ENCODE measurements at places on chromosomes 7 and 10.
A peak's percentile ranks its signal among the peaks of the same experiment; 100 is the strongest.

- no peak for DNase-seq
These were observed 34.0 kb downstream of the DNAJB12 start for GRCh38 chr10:72320676-72321247.

GRCh38 chr10:88987243-88987725, 3.3 kb upstream of the FAS start:
- no peak for DNase-seq

- DNase-seq, result peak; percentile 71
These were observed 93.1 kb upstream of the PDE1C start for GRCh38 chr7:32163141-32163806.

DNA sequence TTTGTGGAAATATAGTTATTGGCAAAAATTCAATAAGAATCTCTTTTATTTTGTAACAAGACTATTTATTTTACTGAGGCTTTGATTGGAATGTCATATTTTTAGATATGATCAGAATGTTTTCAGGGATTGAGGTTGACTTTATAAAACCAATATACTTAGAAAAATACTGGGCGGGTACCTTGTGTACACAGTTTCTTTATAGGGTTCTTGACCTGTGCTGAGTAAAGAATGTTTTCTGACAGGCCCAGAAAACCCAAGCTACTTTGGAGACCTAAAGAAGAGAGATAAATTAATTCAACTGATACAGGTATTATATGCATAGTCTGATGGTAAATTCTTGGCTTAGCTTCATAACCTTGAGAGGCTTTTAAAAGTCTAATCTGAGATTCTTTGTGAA, 23.9 kb upstream of the SPAM1 start:
- DNase-seq, result no peak

DNA sequence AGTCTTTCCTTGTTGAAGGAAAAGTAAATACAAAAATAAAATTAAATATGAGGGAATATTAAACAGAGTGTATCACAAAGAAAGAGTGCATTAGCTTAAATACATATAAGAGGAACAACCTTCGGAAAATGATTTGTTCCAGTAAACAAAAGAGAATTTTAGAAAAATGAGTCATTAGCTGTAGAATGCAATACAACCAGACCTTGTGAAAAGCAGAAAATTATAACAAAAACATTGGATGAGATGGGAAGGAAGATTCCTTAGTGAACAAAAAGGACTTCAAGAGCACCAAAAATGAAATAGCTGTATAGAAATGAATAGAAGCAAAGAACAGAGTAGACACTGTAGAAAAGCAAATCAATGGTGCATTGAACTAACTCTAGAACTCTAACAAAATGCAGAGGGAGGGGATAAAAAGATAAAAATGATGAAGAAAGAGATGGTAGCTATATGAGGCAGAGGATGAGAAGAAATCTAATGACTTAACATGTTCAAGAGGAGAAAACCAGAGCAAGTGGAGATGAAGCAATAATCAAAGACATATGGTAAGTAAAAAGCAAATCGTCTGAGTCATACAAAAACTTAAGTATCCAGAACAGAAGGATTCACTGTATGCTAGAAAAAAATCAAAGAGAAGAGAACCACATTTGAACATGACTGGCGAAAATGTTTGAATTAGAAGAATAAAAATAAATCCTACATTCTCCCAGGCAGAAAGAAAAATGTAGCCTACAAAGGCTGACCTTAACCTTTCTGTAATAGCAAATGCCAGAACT, 190.5 kb downstream of the TMEM26 start:
- DNase-seq, result peak; percentile 87

GRCh38 chr10:22333975-22334282, 11.4 kb upstream of the SPAG6 start:
- no peak for DNase-seq

DNA sequence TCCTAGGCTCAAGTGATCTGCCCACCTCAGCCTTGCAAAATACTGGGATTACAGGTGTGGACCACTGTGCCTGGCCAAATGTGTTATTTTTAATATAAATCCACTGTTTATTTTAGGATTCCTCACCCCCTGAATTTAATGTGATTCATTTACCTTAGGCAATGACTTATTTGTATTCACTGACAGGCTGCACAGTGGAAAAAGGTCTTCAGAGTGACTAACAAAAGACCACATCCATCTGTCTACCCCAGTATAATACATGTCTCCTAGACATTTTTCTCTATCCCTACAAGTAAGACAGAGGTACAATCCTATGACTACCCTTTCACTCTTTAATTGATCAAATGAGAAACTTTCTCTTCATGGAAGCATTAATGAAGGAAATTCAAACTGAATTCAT, 230.2 kb downstream of the AHR start:
- no peak for DNase-seq

GRCh38 chr7:2115760-2116447, 116.8 kb downstream of the MAD1L1 start:
- no peak for DNase-seq

- DNase-seq, result no peak
These were observed 492 bp upstream of the VCL start for GRCh38 chr10:73997461-73997786.

DNA sequence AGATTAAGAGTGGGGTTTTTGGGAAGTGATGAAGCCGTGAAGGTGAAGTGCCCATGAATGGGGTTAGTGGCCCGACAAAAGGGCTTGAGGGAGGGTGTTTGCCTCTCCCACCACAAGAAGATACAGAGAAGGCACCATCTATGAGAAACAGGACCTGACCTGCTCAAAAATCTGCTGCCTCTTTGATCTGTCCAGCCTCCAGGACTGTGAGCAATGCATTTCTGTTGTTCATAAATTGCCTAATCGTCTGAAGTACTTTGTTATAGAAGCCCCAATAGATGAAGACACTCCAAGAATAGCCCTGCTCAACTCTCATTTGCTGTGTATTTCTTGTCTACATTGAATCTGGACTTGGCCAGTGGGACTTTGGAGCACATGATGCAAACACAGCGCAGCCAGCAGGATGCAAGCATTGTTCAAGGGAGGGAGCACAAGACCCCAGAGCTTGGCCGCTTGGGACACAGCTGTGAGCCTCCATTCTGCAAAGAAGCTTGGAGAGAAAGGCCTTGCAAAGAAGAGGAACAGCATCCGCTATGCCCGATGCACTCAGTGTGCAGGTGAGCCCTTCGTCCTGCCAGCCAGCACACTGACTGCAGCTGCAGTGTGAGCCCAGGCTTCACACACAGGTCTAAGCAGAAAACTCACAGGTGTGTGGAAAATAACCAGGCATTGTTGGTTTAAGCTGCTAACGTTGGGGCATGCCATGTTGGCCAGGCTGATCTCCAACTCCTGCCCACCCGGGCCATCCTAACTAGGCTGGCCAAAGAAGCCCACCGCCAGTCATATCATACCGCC, 73.2 kb upstream of the KLF6 start:
- no peak for DNase-seq

DNA sequence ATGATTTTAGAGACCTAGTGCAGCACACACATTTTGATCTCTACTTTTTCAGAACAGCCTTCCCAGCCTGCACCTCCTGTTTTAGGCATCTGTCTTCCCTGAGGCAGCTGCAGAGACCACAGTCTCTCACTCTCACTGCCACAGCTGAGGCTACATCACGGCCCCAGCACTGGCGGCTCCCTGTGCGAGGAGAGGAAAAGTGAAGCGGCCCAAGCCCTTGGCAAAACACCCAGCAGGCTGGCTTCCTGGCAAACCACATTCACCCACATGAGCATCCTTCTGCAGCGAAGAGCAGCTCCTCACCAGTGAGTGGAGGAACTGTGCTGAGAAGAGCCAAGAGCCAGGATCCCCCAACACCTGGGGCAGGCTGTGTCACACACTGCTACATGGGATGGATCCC, 14.0 kb downstream of the HUS1 start:
- DNase-seq, result no peak

DNA sequence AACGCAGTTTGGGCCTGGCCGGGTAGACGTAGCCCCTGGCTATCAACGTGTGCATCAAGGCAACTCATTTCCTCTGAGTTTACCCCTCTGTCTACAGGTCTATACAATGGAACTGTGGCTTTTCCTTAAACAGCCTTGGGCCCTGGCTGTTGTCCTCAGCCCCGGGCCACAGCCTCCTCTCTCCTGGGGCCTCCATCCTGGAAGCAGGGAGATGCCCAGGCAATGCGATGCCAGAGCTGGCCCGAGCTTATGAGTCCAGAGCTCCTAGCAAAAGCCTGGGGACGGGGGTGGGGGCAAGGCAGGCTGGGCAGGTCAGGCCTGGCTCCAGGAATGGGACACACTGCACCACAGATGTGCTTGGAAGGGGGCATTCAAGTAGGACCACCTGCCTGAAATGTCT, 89.6 kb upstream of the SMNDC1 start:
- no peak for DNase-seq

GRCh38 chr7:55249332-55249731, 115.8 kb upstream of the LANCL2 start:
- no peak for DNase-seq

GRCh38 chr7:130886438-130887135, 152.6 kb upstream of the KLF14 start:
- DNase-seq, result no peak

- DNase-seq, result peak; percentile 13
These were observed 989 bp downstream of the ERLIN1 start for GRCh38 chr10:100184840-100185239.

GRCh38 chr7:1981878-1982230, 250.9 kb downstream of the MAD1L1 start:
- DNase-seq, result no peak

GRCh38 chr7:65001291-65001814, 5.1 kb downstream of the ERV3-1 start:
- no peak for DNase-seq

- DNase-seq, result no peak
These were observed 101.7 kb downstream of the HOXA1 start for GRCh38 chr7:26993816-26994810.

DNA sequence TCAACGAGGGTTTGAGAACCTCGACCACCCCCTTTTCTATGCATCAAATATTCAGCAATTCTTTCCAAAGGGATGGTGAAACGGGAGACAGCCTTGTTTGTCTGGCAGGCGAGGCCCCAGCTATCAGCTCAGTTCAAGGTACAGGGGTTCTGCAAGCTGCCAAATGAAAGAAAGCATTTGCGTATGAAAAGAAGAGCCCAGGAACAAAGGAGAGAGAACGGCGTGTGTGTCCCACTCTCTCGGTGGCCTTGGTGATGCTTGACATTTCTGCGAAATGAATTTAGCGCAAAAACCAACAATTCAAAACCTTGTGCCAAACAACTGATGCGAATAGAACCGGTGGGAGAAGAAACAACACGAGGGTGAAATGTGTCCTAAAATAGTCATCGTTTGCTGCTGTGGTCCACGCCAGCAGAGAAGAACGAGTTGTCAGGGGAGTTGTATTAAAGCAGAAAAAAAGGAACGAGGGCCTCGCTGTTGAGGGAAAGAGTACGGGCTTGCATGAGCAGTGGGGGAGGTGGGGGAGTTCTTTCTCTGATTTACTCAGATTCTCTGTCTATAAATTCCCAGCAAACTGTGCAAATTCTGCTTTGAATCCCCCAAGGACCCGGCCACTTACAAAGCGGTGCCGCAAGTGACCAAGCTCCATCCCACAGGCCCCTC, 97.7 kb downstream of the TMEM130 start:
- no peak for DNase-seq

- no peak for DNase-seq
These were observed 50.7 kb upstream of the RPA3 start for GRCh38 chr7:7768977-7769709.

Measured in foreskin melanocyte (primary cell).